ENCODE measurements at places on chromosomes 7 and 10. TPM values are rescaled to one million over a fixed set of nuclear protein-coding genes. Genes with fewer than 3 reads are reported as not detected.

- no peak for DNase-seq
Observed at GRCh38 chr7:82685214-82685613, 241.6 kb upstream of the CACNA2D1 start.

DNA sequence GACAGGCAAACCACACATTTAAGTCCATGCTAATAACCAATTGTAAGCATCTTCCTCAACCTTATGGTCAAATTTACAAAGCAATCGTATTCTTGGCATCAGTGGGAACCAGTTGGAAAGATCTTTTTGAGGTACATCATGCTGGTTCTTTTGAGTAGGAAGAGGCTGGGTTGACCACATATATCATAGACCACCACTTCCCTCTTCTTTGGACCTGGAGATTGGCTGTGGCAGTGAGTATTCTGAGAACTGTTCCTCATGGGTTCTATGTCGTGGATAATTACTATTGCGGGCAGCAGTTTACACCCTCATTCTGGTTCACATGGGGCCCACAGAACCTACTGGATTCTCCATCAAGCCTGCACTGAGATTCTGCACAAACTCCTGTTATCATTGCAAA, 35.5 kb upstream of the C1GALT1 start:
- no peak for DNase-seq

- no peak for DNase-seq
Observed at GRCh38 chr10:49519717-49520116, 19.2 kb downstream of the ERCC6 start.

DNA sequence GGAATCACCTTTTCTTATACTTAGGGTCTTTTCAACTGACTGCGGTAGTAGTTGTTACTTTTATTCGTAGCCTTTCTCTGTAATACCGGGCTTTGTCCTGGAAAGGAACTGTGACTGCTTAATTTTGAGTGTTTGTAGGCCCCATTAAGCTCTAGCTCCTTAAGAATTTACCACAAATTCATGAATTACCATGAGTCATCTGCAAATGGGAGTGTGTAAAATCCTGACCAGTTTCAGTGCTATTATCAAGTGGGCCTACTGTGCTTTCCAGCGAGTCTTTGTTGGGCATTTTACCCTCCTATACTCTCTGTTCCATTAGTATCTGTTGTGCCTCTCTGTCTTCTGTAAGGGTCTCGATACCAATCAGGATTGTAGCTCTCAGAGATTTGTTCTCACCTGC, 49.7 kb downstream of the ZMYND11 start:
- DNase-seq: no peak

DNA sequence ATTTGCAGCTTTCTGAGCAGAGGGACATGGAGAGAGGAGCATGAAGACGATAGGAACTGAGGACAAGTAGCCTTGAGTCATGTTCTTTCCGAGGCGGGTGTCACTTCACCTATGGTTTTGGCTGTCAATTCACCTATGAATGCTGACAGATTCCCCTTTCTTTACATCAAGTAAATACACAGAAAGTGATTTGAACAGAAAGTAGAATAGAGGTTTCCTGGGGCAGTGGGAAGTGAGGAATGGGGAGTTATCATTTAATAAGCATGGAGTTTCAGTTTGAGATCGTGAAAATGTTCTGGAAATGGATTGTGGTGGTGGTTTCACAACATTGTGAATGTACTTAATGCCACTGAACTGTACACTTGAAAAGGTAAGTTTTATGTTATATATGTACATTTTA, 138.4 kb upstream of the MDFIC start:
- DNase-seq: no peak

- DNase-seq: peak; percentile 20
Observed at GRCh38 chr10:46245381-46245900, 41.4 kb upstream of the ANTXRL start.

GRCh38 chr10:91296471-91296870, 76.0 kb downstream of the PCGF5 start:
- no peak for DNase-seq

GRCh38 chr7:127317447-127317961, 64.8 kb upstream of the GRM8 start:
- DNase-seq: no peak

DNA sequence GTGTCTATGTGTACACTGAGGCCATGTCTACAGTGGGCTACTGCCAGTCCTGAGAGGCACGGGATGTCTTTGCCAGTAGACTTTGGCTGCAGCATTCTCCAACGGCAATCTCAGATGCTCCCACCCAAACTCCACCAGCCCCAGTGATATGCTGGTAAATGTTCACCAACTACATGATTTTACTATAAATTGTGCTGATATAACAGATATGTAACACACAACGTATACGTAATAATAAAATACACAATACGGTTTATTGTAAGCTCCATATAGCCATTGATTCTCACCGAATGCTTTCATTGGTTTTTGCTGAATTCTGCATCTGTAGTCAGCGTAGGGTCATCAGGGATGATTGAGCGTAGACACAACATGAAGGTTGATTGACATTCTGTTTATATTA, 47.3 kb upstream of the C7orf33 start:
- no peak for DNase-seq

GRCh38 chr7:66877577-66878300, 43.3 kb upstream of the TMEM248 start:
- DNase-seq: no peak

DNA sequence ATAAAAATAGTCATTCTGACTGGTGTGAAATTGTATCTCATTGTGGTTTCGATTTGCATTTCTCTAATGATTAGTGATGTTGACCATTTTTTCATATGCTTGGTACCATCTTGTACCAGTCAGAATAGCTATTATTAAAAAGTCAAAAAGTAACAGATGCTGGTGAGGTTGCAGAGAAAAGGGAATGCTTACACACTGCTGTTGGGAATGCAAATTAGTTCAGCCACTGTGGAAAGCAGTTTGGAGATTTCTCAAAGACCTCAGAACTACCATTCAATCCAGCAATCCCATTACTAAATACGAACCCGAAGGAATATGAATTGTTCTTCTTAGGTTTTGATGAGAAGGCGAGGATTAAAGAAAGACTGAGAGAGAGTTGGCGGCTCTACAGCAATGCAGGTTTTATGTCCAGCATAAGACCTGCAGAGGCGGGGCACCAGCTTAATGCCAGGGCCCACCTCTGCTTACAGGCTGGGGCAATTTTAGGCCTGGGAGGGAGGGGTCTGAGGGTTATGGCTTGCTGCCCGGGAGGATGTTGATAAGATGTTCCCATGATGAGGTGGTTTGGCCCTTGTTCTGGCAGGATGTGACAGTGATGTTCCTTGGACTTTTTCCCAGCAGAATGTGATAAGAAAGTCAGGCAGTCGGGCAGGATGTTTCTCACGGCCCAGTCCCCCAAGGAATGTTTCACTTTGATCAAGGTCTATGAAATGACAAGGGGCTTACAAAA, 74.4 kb downstream of the MEST start:
- DNase-seq: peak; percentile 76

DNA sequence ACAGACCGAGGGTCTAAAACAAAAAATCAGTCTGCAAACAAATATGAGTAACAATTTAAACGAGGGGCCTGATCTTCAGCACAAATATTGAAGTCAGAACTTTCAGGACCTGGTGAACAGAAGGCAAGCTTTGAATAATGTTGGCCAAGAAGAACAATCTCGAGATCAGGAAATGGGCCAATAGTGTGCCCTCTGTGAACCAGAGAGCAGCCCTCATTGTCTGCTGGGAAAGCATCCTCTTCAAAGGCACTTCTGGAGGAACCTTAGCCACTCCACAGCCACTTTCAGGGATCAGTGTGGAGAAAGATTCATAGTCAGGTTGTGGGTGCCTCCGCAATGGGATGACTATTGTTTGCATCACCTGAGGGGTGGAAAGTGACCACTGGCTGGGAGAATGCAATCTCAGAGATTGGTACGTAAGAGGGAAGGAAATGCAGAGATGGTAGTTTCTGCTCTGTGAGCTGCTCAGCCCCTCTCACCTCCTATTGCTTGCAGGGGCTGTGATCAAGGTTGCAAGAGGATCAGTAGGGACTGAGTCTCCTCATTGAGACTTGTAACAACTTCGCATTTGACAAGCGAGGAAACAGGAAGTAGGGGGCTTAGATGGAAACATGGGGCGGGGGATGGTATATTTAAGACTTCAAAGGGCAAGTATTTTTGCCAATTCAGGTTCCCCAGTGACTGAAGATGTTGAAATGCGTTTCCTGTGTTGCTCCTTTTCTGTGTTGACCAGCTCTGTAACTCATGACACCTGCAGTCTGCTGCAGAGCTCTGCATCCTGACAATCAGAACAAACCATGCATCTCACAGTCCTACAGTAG, 28.4 kb upstream of the IFRD1 start:
- DNase-seq: no peak

GRCh38 chr7:47132471-47132870, 449.4 kb downstream of the TNS3 start:
- no peak for DNase-seq

- DNase-seq: no peak
Observed at GRCh38 chr10:26517141-26517867, 79.2 kb downstream of the APBB1IP start.

- DNase-seq: no peak
Observed at GRCh38 chr10:76341740-76342139, 910.3 kb downstream of the LRMDA start.

DNA sequence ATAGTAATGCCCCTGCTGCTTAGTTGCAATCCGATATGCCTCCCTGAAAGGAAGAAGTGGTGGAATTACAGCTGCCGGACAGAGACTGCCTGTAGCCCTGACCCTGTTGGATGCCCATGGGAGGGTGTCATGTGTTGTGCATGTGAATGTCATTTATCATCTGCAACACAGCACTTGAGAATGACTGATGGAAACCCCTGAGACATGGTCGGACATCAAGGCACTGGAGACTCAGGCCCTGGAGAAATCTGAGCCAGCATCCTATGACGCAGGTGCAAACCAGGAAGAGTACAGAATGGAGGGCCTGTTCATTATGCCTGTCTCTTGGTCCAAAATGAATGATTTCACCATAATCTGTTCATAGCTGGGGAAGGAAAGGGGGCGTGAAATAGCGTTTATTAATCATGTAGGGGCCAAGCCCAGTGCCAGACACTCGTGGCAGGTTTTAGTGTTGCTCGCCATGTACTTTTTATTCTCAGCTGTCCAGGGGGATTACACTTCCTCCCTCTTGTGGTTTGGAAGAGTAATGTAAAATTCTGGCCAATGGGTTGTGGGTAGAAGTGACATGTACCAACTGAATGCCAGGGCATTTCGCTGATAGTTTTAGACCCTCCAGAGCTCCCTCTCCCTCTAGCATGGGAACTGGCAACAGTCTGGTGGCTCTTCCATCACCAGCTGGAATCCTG, 23.0 kb upstream of the LEP start:
- DNase-seq: no peak

GRCh38 chr7:115056019-115056418, 134.1 kb downstream of the MDFIC start:
- DNase-seq: no peak

GRCh38 chr7:98116656-98117461, 10.2 kb downstream of the LMTK2 start:
- DNase-seq: no peak

- DNase-seq: no peak
Observed at GRCh38 chr7:132501956-132502355, 74.3 kb downstream of the PLXNA4 start.

- no peak for DNase-seq
Observed at GRCh38 chr7:78967046-78967445, 486.4 kb downstream of the MAGI2 start.

- no peak for DNase-seq
Observed at GRCh38 chr7:46079421-46079820, 158.3 kb upstream of the IGFBP3 start.

- no peak for DNase-seq
Observed at GRCh38 chr7:137110091-137110509, 233.4 kb downstream of the PTN start.

DNA sequence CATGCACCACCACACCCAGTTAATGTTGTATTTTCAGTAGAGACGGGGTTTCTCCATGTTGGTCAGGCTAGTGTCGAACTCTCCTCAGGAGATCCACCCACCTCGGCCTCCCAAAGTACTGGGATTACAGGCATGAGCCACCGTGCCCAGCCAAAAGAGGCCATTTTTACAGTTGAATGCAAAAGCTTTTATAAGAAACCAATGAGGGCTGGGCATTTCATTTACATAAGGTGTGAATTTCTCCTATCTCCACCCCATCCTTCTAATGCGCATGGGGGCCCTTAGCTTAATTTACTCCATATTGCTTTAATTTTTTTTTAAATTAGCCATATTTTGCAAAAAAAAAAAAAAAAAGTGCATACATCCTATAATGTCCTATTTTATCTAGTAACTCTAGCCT, 25.1 kb upstream of the EIF4H start:
- DNase-seq: no peak

DNA sequence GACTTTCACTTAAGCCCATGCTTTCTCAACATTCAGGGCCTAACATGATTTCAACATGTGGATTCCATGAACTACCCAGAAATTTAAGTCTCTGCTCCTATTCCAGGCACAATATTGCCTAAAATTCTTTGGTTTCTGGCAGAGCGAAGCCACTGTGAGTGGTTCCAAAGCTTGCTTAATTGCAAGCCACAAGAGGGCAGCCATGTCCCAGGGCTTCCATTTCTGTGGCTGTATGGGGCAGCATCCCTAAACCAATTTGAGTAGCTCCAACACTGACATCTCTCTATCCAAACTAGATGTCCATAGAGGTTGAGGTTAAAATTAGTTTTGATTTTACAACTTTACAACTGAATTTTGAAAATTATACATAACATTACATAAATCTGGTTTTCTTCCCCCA, 56.3 kb upstream of the MDFIC start:
- peak; percentile 82 for DNase-seq

DNA sequence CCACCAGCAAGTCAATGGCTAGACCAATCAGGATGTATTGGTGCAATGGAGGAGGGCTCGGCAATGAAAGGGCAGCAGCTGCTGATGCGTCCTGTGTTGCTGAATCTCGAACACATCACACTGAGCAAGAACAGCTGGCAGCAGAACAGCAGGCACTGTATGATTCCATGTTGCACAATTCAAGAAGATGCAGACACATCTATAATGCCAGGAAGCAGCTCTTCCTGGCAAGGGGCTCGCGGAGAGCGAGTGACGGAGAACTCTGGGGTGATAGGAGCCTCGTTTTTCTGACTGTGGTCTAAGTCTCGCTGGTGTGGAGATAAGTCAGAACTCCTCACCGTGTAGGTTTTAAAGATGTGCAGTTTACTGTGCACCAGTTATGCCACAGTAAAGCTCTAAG, 24.8 kb upstream of the PFKP start:
- DNase-seq: no peak

The JMJD1C gene
- 91.1 TPM for total RNA-seq

The GCK gene
- 0.51 TPM for total RNA-seq

The DGKI gene
- 6.1 TPM for total RNA-seq

The ARMC3 gene
- not detected for total RNA-seq

The CNPY1 gene
- total RNA-seq: not detected

The ANKRD22 gene
- total RNA-seq: 0.33 TPM

The NKX2-3 gene
- total RNA-seq: not detected

The NXPH1 gene
- total RNA-seq: not detected

The INMT gene
- 150 TPM for total RNA-seq

The MBL2 gene
- not detected for total RNA-seq

The UTF1 gene
- not detected for total RNA-seq

The SORBS1 gene
- 1,013 TPM for total RNA-seq

The NUTM2B gene
- total RNA-seq: not detected

The AZGP1 gene
- total RNA-seq: 0.33 TPM

The SERPINE1 gene
- total RNA-seq: 240 TPM

The ABCC2 gene
- 3.3 TPM for total RNA-seq
